HuH-7.5 (cell line): ENCODE measurements at places on chromosomes 5 and 9.
A peak's percentile ranks its signal among the peaks of the same experiment; 100 is the strongest.

- DNase-seq = no peak
Observed at GRCh38 chr5:143987751-143988560, 176.0 kb downstream of the HMHB1 start.

- peak; percentile 58 for DNase-seq
Observed at GRCh38 chr5:177403792-177404640, 3.6 kb upstream of the PFN3 start.

- no peak for DNase-seq
Observed at GRCh38 chr9:110152704-110153374, 55.1 kb downstream of the C9orf152 start.

GRCh38 chr9:98962181-98962560 lies 18.5 kb downstream of the COL15A1 start:
- no peak for DNase-seq

DNA sequence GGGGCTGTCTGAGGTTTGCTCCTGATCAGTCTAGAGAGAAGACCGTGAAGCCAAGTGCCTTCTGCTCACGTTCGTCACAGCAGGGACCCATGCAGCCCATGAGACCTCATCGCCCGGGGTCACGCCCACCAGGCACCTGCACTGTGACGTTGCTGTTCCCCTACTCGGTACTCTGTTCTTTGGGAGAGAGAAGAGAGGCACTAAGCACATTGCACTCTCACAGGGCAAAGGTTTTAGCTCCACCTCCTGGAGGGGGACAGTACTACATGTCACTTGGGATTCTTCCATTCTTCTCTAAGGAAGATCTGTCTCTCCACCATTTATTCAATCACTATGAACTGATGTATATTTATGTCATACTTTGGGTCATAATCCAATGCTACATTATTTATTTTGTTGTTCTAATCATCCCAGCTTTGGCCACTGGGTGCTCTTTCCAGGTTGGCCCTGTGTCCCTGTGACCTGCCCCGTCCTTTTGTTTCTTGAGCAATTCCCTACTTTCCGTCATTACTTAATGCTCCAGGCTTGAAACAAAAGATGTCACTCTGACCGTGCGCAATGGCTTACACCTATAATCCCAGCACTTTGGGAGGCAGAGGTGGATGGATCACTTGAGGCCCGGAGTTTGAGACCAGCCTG lies 31.4 kb upstream of the BRD3 start:
- DNase-seq = peak; percentile 67

- no peak for DNase-seq
Observed at GRCh38 chr5:179829732-179830435, 9.2 kb downstream of the SQSTM1 start.

DNA sequence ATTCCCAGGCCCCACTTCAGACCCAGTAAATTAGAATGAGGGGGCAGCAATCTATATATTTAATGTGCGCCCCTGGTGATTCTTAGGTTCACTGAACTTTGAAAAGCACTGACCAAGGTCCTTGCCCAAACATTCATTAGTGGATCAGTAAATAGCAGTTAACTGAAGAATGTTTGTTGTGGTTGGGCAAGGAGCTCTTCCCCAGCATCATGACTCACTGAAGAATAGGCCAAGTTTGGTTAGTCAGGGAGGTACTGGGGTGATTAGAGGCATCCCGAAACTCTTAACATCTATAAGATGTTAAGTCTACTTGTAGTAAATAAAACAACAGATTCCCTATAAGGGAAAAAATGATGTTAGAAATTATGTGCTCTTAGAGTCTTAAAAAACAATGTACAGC lies 833 bp upstream of the MROH2B start:
- DNase-seq = no peak

DNA sequence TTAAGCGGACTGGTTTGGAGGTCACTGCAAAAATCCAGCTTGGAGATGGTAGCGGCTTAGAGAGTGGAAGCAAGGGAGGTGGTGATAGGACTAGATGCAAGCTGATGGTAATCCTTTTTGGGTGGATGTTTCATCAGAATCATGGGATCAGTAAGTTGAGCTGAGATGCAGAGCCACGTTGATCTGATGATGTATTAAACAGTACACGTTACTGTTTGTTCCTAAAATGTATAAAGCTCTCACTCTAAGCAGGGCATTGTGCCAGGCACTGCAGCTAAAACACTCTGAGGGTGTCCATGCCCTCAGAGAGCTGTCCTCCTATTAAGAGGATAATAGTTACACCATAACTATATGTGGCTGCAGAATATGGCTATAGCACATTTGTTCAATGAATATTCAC lies 93.1 kb downstream of the JAKMIP2 start:
- DNase-seq = no peak

DNA sequence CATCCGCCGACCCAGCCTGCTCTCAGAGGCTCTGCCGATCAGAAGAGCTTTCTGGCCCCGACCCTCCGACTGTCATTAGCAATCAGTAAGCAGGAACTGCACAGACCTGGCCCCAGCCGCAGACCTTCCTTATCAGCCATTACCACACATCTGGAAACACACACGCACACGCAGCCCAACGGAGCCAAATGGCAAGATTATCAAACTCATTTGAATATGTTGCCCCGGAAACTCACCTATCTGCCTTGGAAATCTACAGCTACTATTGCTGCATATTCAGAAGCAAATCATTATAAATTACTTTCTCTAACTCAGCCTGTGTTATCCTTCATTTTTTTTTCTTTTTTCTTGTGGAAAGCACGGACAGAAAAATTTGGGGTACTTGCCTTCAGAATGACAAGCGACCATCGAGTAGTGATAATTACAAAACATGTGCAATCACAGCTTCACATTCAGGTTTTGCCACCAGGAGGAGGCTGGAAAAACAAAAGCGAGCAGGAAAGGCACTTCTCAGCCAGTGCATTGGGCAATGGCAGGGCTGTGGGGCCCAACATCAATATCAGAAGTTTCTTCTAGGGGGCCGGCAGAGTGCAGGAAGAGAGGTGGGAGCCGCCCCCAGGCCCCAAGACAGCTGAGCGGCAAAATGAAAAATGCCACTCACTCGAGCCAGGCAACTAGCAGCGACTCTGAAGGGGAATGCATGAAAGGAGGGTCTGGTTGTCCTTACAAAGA lies 122.3 kb downstream of the VAV2 start:
- no peak for DNase-seq

DNA sequence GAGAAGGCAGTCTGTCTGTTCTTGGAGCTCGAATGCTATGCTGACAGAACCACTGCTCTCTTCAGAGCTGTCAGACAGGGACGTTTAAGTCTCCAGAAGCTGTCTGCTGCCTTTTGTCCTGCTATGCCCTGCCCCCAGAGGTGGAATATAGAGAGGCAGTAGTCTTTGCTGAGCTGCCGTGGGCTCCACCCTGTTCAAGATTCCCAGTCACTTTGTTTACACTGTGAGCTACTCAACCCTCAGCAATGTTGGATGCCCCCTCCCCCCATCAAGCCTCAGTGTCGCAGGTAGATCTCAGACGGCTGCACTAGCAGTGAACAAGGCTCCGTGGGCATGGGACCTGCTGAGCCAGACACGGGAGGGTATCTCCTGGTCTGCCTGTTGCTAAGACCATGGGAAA lies 344.2 kb downstream of the TMEM161B start:
- no peak for DNase-seq

DNA sequence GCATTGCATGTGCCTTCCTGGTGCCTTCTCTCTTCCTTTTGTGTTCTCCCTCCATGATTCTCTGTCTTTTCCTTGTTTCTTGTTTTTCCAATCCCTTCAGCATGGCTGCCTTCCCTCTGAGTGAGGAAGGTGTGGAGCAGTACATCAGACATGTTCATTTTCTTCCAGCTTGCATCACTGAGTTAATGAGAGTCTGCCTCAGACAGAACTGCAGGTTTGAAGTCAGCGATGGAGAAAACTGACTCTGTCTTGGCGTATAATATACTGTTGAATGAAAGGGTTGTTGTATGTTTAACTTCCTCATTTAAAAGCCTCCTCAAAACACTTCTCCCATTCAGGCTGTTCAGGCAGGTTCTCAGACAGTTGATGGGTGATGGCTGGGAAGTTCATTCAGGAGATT lies 129.3 kb downstream of the KDM4C start:
- no peak for DNase-seq

DNA sequence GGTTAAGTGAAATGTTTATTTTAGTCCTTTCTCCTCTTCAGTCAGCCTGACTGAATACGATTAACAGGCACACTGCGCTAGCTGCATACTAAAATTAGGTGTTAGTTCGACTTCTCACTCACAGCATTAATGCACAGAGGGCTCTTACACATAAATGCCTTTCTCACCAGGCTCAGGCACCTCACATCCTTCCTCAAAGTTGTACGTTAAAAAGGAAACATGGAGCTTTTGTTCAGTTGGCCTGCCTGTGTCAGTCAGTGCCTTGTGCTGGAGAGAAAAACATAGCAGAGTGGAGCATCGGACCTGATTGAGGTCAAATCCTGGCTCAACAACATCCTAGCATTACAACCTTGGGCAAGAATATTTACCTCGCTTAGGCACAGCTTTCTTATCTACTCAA lies 236.0 kb upstream of the ZNF462 start:
- DNase-seq = no peak

DNA sequence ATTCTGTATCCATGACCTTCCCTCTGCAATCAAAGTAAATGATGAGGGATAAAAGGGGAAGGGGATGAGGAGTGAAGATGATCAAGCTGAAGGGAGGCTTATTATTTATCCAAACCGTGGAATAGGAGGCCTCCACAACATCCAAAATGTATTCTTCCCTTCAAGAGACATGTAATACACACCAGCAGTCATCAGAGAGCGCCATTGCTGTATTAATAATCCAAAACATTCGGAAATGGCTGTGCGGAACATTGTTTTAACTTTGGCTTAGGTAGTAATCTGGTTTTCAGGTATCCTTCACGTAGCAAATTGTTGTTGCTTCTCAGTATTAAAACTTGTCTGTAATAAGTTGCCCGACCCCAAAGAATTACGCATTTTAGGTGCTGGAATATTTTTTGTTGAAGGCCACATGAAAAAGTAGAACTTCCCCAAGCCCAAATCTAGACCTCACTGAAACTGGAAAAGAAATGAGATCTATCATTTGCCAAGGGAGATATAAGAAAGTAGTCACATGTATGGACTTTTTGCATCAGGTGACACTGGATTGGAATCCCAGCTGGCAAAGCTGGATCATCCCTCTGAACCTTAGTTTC lies 2.6 kb upstream of the BOD1 start:
- DNase-seq = peak; percentile 63

DNA sequence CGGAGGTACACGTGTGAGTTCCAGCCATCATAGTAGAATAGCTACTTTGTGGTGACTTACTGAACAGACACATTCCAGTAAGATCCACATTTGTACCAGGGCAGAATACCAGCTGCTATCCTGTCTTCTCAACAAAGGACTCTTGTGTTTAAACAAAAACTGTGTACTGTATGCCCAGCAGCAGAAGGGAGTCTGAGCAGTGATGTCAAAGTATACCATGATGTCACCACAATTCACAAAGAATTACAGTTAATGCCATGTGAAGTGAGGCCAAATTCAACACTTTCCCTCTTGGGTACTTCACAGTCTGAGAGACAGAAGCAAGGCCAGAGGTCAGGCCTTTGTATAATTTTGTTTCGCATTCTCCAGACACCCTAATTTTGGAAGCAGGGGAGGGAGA lies 137.0 kb downstream of the ADAMTSL1 start:
- DNase-seq = no peak

- no peak for DNase-seq
Observed at GRCh38 chr9:13975611-13976290, 338.2 kb downstream of the NFIB start.

DNA sequence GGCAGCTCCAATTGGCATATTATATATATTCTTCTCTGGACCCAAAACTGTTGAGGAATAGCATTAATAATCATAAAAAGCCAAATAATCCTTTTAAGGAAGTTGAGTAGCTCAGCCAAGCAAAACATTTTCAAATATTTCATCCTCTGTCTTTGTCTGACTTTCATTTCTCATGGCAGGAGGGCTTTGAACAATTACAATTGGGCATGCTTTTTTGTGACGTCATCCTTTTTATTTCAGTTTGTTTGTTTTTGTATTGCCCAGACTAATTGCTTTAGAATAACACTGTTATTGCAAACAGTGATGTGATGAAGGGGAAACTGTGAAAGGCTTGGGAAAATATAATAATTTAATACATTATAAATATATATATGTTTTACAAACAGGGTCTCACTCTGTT lies 65.2 kb upstream of the MAP1B start:
- DNase-seq = no peak

GRCh38 chr5:5342784-5343183 lies 79.7 kb upstream of the ICE1 start:
- DNase-seq = no peak

GRCh38 chr5:64814073-64814472 lies 45.3 kb downstream of the CWC27 start:
- no peak for DNase-seq

- no peak for DNase-seq
Observed at GRCh38 chr9:96460470-96460869, 10.5 kb downstream of the HABP4 start.

DNA sequence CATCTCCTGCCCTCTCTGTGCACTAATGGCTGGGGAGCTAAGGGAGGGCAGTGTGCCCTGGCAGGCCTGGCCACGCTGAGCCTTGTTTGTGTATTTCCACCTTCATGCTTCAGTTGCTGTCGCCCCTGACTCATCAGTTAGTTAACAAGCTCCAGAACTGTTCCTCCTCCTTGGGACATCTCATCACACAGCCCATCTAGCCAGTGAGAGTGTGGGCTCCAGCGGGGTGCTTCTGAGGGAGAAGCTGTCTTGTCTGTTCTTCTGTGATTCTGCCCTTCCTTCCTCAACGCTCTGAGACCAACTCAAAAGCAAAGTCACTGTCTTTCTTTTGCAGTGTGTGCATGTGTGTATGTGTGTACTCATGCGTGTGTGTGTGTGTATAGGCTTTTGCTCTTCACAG lies 58.3 kb upstream of the CPEB4 start:
- DNase-seq = no peak

- DNase-seq = peak; percentile 6
Observed at GRCh38 chr5:104412649-104413240, 850.2 kb upstream of the NUDT12 start.

- no peak for DNase-seq
Observed at GRCh38 chr5:137254119-137255090, 244.7 kb downstream of the SPOCK1 start.

DNA sequence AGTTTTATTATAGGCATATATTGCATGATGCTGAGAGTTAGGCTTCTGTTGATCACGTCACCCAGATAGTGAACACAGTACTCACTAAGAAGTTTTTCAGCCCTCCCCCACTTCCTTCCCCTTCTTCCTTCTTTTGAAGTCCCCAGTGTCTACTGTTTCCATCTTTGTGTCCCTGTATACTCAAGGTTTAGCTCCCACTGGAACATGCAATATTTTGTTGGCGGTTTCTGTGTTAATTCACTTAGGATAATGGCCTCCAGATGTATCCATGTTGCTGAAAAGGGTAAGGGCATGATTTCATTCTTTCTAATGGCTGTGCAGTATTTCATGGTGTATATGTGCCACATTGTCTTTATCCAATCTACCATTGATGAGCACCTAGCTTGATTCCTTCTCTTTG lies 764.3 kb downstream of the MTRR start:
- DNase-seq = no peak

GRCh38 chr5:137935190-137935589 lies 45.9 kb downstream of the PKD2L2 start:
- DNase-seq = no peak

GRCh38 chr9:92291577-92291976 lies 1.9 kb downstream of the IARS1 start:
- DNase-seq = no peak

GRCh38 chr9:69584759-69585158 lies 87.4 kb downstream of the APBA1 start:
- no peak for DNase-seq
